M059J (cell line): ENCODE measurements at places on chromosomes 1 and 21. TPM values are rescaled to one million over a fixed set of nuclear protein-coding genes. Genes with fewer than 3 reads are reported as not detected.

- DNase-seq: peak; percentile 16
These were observed 88.3 kb downstream of the RPE65 start for GRCh38 chr1:68361346-68361910.

NOTCH2NLA gene
- total RNA-seq: 23.1 and 43.1 TPM in 2 replicates

- DNase-seq: no peak
These were observed 19.7 kb downstream of the BRINP2 start for GRCh38 chr1:177190308-177190970.

CSMD2 gene
- 11.8 and 23.0 TPM in 2 replicates for total RNA-seq

GRCh38 chr1:93143136-93143535, 37.1 kb downstream of the TMED5 start:
- no peak for DNase-seq

TRNP1 gene
- 3.9 and 11.6 TPM in 2 replicates for total RNA-seq

DNA sequence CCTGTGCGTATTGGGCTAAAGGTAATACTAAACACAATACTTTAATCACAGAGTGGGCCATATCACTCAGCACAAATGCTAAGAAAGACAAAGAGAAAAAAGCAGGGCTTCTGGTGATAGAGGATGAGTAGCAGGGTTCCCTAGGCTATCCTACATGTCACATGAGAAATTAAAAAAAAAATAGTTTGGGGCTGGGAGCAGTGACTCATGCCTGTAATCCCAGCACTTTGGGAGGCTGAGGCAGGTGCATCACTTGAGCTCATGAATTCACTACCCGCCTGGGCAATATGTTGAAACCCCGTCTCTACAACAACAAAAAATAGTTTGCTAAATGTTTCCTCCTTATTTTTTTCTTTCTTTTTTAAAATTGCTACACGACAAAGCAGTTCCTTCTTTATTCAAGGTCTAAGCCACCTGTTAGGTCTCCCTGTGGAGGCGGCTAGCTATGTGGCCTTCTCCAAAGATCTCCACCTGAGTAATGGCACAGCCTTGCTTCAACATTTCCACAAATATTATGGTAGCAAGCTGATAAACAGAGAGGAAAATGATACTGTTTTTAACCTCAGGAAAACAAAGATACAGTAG, 1.5 kb downstream of the ENSA start:
- no peak for DNase-seq

DNA sequence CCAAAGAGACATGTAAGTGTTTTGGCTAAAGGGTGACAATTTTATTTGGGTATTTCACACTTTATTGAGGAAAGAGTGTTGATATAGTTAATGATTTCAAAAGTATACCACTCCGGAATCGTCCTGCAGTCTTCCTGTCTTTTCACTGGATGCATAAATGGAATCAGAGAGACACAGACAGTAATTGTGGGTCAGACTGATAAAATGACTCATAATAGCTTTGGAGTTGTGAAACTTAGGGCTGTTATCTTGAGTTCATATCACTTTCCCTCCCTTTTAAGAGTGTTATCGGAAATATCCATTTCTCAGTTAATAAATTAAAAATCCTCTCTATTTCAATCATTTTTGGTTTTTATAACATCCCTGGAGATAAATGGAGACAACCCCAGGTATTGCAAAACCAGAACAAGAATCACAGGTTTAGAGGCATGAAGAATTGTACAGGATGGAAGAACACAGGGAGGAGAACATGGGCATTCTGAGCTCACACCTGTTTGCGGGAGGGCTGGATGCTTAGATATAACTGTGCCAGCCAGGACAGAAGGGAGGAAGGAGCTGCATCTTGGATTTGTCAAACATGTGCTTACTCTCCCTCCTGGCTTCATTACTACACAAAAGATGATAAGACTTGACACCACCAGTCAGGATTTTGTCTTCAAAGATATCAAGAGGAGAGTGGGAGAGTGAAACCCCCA, 185.4 kb downstream of the LMO4 start:
- peak; percentile 4 for DNase-seq

DNA sequence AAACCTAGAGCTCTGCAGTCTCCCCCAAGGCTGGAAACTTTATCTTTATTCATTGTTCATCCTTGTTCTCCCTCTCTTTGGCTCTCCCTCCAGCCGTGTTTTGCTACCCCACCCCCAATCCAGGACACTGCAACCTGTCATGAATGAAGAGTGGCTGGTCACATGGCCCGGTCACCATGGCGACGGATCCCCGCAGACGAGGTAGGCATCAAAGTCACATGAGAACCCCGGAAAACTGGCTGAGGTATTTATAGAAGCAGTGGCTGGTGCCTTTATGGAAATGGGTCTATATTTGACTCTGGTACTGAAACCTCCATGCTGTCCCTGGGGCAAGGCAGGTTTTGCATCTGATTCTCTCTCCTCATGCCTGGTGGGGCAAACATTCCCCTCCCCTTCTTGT, 13.4 kb upstream of the SLC6A17 start:
- DNase-seq: peak; percentile 29

DNA sequence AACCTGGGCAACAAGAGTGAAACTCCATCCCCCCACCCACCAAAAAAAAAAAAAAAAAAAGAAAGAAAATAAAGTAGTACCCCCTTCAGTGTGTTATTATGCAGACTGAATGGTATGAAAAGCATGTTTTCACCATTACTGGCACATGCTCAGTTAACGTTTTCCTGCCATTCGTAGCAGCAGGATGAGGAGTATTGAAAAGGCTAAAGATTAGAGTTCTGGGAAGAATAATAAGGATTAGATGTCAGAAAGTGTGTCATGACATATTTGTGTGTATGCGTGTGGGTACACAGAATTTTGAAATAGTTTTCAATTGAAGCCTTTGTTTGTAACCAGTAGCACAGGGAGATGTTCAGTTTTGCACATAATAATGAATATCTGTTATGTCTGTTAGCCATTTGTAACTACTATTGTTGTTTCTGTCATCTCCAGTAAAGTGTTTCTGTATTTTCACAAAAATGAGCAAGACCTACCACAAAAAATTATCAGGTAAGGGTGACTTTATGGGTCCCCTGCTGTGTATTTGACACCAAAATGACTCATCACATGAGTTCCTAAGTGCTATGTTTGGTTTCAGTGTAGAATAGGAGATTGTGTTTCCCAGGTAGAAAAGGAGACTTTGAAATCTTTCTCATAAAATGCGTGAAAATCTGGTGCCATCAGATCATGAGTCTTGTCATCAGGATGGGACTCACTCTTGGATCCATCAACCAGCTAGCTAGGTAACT, 358.9 kb downstream of the DISC1 start:
- DNase-seq: peak; percentile 34

DNA sequence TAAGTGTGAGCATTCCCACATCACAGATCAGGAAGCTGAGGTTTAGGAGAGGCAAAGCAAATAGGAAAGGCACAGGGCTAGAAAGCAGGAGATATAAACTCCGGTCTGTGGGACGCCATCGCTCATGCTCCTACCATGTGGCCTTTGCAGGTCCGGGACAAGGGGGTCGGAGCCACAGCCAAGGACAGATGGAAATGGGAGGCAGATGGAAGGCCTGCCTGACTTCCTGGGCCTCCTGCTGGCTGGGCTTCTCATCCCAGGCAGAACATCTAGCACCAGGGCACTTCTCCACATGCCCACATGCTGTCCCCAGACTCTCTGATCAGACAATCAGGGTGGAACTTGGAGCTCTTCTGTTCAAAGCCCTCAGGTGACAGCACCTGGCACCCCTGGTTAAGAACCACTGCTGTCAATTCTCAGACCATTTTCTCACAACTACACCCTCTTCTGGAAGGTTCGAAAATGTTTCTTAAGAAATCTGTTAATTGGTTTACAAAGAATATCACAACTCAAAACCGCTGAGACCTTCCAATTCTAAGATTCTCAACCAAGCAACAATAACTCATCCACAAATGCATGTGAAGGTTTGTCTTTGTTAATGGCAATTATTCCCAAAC, 173.3 kb upstream of the EDN2 start:
- DNase-seq: no peak

- DNase-seq: no peak
These were observed 89.1 kb upstream of the KCNK2 start for GRCh38 chr1:214993419-214993818.

GRCh38 chr1:200130552-200130951, 103.0 kb downstream of the NR5A2 start:
- DNase-seq: no peak

FMO5 gene
- total RNA-seq: 0.54 TPM in 2 replicates

KCNQ4 gene
- 0.05 TPM in 1 of 2 replicates, not detected in the other for total RNA-seq

- peak; percentile 51 for DNase-seq
These were observed 37.0 kb downstream of the TNFRSF8 start for GRCh38 chr1:12100071-12100470.

PLD5 gene
- total RNA-seq: not detected in 2 replicates

DNA sequence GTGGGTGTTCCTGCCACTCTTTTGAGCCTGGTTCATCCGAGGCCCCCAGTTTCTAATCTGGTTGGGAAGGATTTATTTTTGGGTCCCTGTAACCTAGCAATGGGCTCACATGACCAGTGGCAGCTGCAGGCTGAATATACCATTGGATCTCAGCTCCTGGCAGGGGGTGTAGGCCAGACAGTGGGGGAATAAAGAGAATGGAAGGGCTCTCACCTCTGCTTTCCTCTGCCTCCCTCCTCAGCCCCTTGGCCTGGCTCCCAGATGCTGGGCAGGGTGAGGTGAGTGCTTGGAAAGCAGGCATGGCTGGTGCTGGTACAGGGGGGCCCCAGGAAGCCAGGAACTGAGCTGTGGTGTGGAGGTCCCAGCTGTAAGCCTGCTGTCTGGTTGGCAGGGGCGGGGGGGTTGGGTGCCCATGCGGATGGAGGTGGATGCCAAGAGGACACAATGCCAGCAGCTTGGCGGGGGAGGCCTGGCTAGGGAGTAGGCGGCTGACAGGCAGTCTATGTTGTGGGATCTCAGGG, 3.6 kb upstream of the GPR61 start:
- DNase-seq: no peak

DNA sequence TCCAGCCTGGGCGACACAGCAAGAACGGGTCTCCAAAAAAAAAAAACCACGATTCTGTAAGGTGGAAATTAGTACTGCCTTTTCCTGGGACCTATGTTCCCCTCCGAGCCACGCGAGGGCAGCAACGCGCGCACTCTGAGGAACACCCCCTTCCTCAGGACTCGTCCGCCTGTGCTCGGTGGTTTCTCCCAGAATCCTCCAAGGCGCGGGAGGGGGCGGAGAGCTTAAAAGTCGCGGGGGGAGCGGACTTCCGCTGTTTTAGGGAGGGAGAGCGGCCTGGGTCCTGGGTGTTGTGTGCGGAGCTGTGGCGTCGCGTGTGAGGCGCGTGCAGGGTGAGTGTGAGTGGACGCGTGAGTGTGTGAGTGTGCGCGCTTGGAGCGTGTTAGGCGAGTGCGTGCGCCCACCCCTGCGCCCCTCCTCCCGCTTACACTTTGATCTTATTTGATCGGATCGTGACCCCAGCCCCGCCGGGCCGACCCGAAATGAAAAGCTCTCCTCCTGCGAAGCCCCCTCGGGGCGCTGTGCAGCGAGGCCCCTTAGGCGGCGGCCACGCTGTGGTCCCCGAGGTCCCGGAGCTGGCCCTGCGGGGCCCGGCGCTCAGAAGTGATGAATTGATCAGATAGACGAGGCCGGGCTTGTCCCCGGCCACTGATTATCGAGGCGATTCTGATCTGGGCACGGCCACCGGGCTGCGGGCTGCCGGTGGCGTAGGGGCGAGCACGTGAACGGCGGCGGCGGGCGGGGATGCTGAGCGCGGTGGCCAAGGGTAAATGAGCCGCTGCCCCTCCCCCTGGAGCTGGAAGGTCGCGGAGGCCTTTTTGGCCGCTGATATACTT, 9.6 kb downstream of the TMEM167B start:
- DNase-seq: peak; percentile 97
